H9 (cell line): ENCODE measurements at places on chromosomes 4 and X. TPM values are rescaled to one million over a fixed set of nuclear protein-coding genes. Genes with fewer than 3 reads are reported as not detected.

PABPC4L gene
- total RNA-seq, result 1.8 and 2.2 TPM in 2 replicates

UGT2B15 gene
- not detected in 2 replicates for total RNA-seq

CFAP99 gene
- total RNA-seq, result 0.13 and 0.35 TPM in 2 replicates

HPGDS gene
- total RNA-seq, result not detected in 2 replicates

TMEM164 gene
- total RNA-seq, result 30.4 and 31.2 TPM in 2 replicates

NLGN3 gene
- total RNA-seq, result 3.5 and 3.6 TPM in 2 replicates

PAGE1 gene
- total RNA-seq, result not detected in 2 replicates

ADH6 gene
- not detected in 2 replicates for total RNA-seq

CHRDL1 gene
- 11.6 and 11.8 TPM in 2 replicates for total RNA-seq

RBBP7 gene
- 239 and 249 TPM in 2 replicates for total RNA-seq

GRCh38 chr4:169254546-169254983 is 16.2 kb downstream of the SH3RF1 start:
- H3K4me3 ChIP-seq, result no peak overlapping the region
- DNase-seq, result no peak
- H3K27me3 ChIP-seq, result no peaks in the 10 kb centered on the region
- peaks cover 2% of the 10 kb centered on the region for H3K36me3 ChIP-seq
- no peak overlapping the region for H3K27ac ChIP-seq

DNA sequence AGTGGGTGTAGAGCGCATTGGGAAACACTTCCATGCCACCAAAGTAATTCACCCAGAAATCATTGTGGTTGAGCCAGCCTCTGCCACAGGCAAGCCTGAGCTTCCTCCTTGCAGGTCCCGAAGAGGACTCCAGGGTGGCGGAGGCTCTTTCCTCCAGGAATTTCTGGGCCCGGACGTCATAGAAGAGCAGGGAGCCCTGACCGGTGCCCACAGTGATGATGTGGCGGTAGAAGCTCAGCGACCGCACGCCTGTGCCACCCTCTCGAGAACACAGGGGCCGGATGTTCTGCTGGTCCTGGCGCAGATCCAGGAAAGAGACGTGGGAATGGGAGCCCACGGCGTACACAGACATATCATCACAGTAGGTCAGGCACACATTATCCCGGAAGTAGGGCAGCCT is 1.3 kb downstream of the DCAF12L1 start:
- H3K4me1 ChIP-seq, result no peaks in the 10 kb centered on the region
- H3K27ac ChIP-seq, result no peak overlapping the region
- no peaks in the 10 kb centered on the region; the same call in 1 of the 2 replicates for H3K27me3 ChIP-seq
- DNase-seq, result peak; percentile 32
- H3K4me3 ChIP-seq, result no peak overlapping the region
- H3K36me3 ChIP-seq, result peaks cover 3% of the 10 kb centered on the region; the same call in 1 of the 2 replicates

DNA sequence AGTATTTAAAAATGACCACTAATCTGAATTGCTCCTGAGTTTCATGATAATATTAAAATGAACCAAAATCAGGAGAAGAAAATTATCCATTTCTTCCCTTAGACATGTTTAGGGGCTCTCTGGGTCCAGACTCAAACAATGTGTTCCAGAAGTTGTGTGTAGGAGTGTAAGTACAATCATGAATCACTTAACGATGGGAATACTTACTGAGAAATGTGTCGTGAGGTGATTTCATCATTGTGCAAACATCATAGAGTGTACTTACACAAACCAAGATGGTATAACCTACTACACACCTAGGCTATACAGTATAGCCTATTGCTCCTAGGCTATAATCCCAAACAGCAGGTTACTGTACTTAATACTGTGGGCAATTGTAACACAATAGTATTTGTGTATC is 74.8 kb downstream of the STPG2 start:
- H3K4me3 ChIP-seq, result no peak overlapping the region
- H3K27me3 ChIP-seq, result no peaks in the 10 kb centered on the region
- H3K4me1 ChIP-seq, result no peaks in the 10 kb centered on the region
- H3K36me3 ChIP-seq, result no peaks in the 10 kb centered on the region

GRCh38 chr4:1087371-1087770 is 26.0 kb downstream of the RNF212 start:
- peaks cover 7% of the 10 kb centered on the region for H3K36me3 ChIP-seq
- no peak overlapping the region for H3K27ac ChIP-seq
- no peaks in the 10 kb centered on the region for H3K4me1 ChIP-seq
- no peak overlapping the region for H3K4me3 ChIP-seq
- no peaks in the 10 kb centered on the region for H3K27me3 ChIP-seq

DNA sequence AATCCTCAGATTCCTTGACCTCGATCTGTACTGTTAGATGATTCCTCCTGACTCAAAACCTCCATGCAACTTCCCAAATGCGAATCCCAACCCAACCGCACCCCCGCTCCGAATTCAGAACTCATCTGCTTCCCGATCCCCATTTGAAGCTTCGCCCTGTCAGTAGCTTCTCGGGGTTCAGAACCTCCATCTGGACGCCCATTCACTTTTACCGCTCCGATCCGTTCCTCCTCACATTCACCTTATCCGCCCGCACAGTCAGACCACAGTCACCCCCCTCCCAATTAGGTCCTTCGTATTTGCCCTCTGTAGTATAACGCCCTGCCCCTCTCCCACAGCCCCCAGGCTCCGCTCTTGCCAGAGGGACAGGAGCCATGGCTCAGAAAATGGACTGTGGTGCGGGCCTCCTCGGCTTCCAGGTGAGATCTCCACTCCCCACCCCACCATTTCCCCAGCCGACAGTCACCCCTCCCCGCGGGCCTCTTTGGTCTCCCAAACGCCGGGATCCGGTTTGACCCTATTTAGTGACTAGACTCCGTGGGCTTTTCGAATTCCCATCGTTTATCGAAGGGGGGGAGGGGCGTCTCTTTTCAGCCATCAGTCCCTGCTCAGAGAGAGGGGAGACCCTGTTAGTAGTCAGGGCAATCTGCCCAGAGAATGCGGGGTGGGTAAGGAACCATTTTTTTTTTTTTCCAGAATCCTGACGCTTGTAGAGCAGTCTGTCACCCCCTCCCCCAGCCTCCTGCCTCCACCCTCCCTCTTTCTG is 691 bp downstream of the MAGED1 start:
- peaks cover 27% of the 10 kb centered on the region for H3K36me3 ChIP-seq
- H3K27ac ChIP-seq, result no peak overlapping the region
- DNase-seq, result no peak
- H3K4me1 ChIP-seq, result peaks cover 2% of the 10 kb centered on the region; the same call in 1 of the 2 replicates
- H3K27me3 ChIP-seq, result no peaks in the 10 kb centered on the region; the same call in 1 of the 2 replicates

GRCh38 chr4:173367285-173367684 is 3.5 kb upstream of the SAP30 start:
- H3K27ac ChIP-seq, result no peak overlapping the region
- no peaks in the 10 kb centered on the region for H3K36me3 ChIP-seq
- H3K4me3 ChIP-seq, result no peak overlapping the region
- DNase-seq, result no peak
- no peaks in the 10 kb centered on the region for H3K4me1 ChIP-seq

DNA sequence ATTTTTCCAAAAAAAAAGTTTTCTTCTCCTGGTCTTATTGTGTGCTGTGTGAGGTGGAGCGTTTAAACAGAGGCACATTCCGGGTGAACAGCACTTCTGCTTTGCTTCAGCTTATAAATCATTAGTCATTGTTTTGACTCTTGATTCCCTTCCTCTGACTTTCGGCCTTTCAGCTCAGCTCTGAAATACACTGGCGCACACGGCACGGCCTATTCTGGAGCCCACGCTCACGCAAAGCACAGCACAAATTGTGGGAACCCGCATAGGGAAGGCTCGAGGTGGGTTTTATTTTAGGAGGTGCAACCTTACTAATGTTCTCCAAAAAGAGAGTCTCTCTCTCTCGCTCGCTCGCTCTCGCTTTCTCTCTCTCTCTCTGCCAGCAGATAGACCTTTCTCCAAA is 4.0 kb downstream of the POU3F4 start:
- peaks cover 3% of the 10 kb centered on the region; the same call in 1 of the 2 replicates for H3K4me1 ChIP-seq
- no peak overlapping the region for H3K27ac ChIP-seq
- H3K27me3 ChIP-seq, result peaks cover 5% of the 10 kb centered on the region; the same call in 1 of the 2 replicates
- DNase-seq, result no peak
- H3K4me3 ChIP-seq, result peak overlapping the region; percentile 58

- H3K4me1 ChIP-seq, result no peaks in the 10 kb centered on the region
- peaks cover 54% of the 10 kb centered on the region for H3K36me3 ChIP-seq
- H3K27ac ChIP-seq, result no peak overlapping the region
- H3K27me3 ChIP-seq, result no peaks in the 10 kb centered on the region
Measured at GRCh38 chr4:1836650-1837049, 19.3 kb downstream of the LETM1 start.

DNA sequence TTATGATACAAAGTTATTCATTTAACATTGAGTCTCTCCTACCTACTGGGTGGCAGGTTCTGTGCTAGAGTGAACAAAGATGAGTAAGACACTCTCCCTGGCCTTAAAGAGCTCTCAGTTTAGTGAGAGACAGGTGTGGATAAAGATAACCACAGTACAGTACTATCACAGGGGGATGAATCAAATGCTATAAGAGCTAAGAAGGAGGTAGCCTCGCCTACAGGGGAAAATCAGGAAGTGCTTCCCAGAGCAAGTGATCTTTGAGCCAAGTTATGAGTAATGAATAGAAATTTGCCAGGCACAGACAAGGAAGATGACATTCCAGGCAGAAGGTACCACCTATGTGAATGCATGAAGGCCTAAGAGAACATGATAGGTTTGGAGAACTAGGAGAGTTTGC is 3.4 kb upstream of the IGBP1 start:
- DNase-seq, result no peak
- H3K4me3 ChIP-seq, result no peak overlapping the region
- peaks cover 3% of the 10 kb centered on the region; the same call in 1 of the 2 replicates for H3K4me1 ChIP-seq
- peaks cover 5% of the 10 kb centered on the region for H3K36me3 ChIP-seq
- no peaks in the 10 kb centered on the region for H3K27me3 ChIP-seq

GRCh38 chr4:93756101-93756500 is 72.5 kb upstream of the ATOH1 start:
- no peak overlapping the region for H3K4me3 ChIP-seq
- no peak for DNase-seq

GRCh38 chr4:158422546-158422945 is 99.1 kb upstream of the RXFP1 start:
- no peak overlapping the region for H3K27ac ChIP-seq
- H3K4me1 ChIP-seq, result no peaks in the 10 kb centered on the region
- DNase-seq, result no peak
- H3K27me3 ChIP-seq, result no peaks in the 10 kb centered on the region
- no peaks in the 10 kb centered on the region for H3K36me3 ChIP-seq

DNA sequence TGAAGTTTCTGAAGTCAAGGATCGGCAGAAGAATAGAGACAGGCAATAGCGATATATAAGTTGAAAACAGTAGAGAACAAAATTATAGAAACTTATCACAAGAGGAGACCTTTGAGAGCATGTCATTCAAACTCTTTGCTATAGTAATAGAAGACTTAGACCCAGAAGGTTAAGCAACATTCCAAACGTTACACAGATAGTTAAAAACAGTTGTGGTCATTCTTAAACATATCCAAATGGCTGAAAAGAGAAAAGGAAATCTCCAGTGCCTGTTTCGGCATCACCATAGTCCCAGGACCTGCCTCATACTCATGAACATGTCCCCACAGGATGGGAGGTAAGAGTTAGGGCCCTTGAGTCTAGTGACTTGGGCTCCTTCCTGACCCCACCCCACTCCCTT is 258.1 kb upstream of the NOCT start:
- no peak for DNase-seq
- H3K27ac ChIP-seq, result no peak overlapping the region
- no peaks in the 10 kb centered on the region for H3K4me1 ChIP-seq
- H3K4me3 ChIP-seq, result no peak overlapping the region
- H3K27me3 ChIP-seq, result no peaks in the 10 kb centered on the region
- H3K36me3 ChIP-seq, result peaks cover 5% of the 10 kb centered on the region

- H3K4me3 ChIP-seq, result no peak overlapping the region
- no peak for DNase-seq
- no peak overlapping the region for H3K27ac ChIP-seq
Measured at GRCh38 chr4:48228949-48229348, 40.7 kb downstream of the TEC start.

DNA sequence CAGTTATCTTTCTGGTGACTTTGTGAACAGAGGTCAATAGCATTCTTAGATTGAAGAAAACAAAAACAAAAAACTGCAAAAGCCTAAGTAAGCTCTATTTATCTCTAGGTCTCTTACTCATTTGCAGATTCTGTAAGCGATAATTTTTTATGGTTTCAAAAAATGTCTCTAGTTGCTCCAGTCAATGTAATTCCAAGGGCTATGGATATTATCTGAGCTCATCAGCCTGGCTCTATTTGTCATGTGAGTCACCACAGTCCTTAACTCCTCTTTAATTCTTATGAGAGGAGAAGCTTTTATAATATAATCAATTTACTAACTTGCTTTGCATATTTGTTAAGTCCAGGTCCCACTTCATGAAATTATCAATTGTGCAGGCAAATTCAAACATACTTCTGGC is 79.1 kb downstream of the NPFFR2 start:
- no peak overlapping the region for H3K27ac ChIP-seq
- no peaks in the 10 kb centered on the region for H3K36me3 ChIP-seq
- DNase-seq, result no peak
- H3K4me1 ChIP-seq, result no peaks in the 10 kb centered on the region
- no peak overlapping the region for H3K4me3 ChIP-seq
- H3K27me3 ChIP-seq, result no peaks in the 10 kb centered on the region

GRCh38 chr4:159504684-159505083 is 401.8 kb downstream of the RAPGEF2 start:
- no peaks in the 10 kb centered on the region for H3K36me3 ChIP-seq
- no peak for DNase-seq
- H3K4me3 ChIP-seq, result no peak overlapping the region

GRCh38 chrX:154441564-154441963 is 2.4 kb upstream of the FAM50A start:
- no peaks in the 10 kb centered on the region for H3K27me3 ChIP-seq
- no peaks in the 10 kb centered on the region for H3K4me1 ChIP-seq

- H3K27ac ChIP-seq, result no peak overlapping the region
- H3K4me3 ChIP-seq, result no peak overlapping the region
- no peak for DNase-seq
- H3K36me3 ChIP-seq, result peaks cover 4% of the 10 kb centered on the region; the same call in 1 of the 2 replicates
Measured at GRCh38 chr4:83043801-83044407, 8.9 kb downstream of the COPS4 start.

- H3K4me3 ChIP-seq, result no peak overlapping the region
- no peaks in the 10 kb centered on the region for H3K36me3 ChIP-seq
- H3K4me1 ChIP-seq, result no peaks in the 10 kb centered on the region
- H3K27me3 ChIP-seq, result no peaks in the 10 kb centered on the region
Measured at GRCh38 chr4:3630598-3631543, 98.6 kb upstream of the LRPAP1 start.

- peaks cover 6% of the 10 kb centered on the region for H3K4me1 ChIP-seq
- H3K27ac ChIP-seq, result no peak overlapping the region
- peaks cover 13% of the 10 kb centered on the region for H3K36me3 ChIP-seq
- H3K4me3 ChIP-seq, result no peak overlapping the region
- H3K27me3 ChIP-seq, result no peaks in the 10 kb centered on the region
Measured at GRCh38 chrX:115322375-115322774, 32.9 kb downstream of the LUZP4 start.

GRCh38 chrX:131792356-131792749 is 230.7 kb upstream of the STK26 start:
- DNase-seq, result no peak
- H3K27me3 ChIP-seq, result no peaks in the 10 kb centered on the region
- H3K4me3 ChIP-seq, result no peak overlapping the region
- H3K36me3 ChIP-seq, result peaks cover 91% of the 10 kb centered on the region
